ENCODE measurements at places on chromosomes 6 and 20. TPM values are rescaled to one million over a fixed set of nuclear protein-coding genes. Genes with fewer than 3 reads are reported as not detected.

The CAP2 gene
- 3.2 TPM for total RNA-seq

The FAM184A gene
- 0.08 TPM for total RNA-seq

The E2F1 gene
- 1.5 TPM for total RNA-seq

The HLA-DPA1 gene
- total RNA-seq: 9.7 TPM

The ACTL10 gene
- 2.8 TPM for total RNA-seq

The ULBP2 gene
- total RNA-seq: 1.9 TPM

The RAET1L gene
- not detected for total RNA-seq

The RRAGD gene
- 4.9 TPM for total RNA-seq

The TBX18 gene
- 44.2 TPM for total RNA-seq

The GPSM3 gene
- 1.4 TPM for total RNA-seq

The ZSCAN31 gene
- 16.8 TPM for total RNA-seq

The NKAIN2 gene
- not detected for total RNA-seq

The EFCAB8 gene
- total RNA-seq: under 0.01 TPM

The HLA-DQA1 gene
- not detected for total RNA-seq

The CFAP206 gene
- 0.23 TPM for total RNA-seq

The THBD gene
- total RNA-seq: 27.5 TPM

The HLA-DRB1 gene
- not detected for total RNA-seq

The MOXD1 gene
- 81.2 TPM for total RNA-seq

The PRPH2 gene
- total RNA-seq: 2.2 TPM

The STX11 gene
- total RNA-seq: 1.7 TPM

The RCAN2 gene
- total RNA-seq: 1.2 TPM

The HAO1 gene
- not detected for total RNA-seq

The MRAP2 gene
- 6.3 TPM for total RNA-seq

The CAGE1 gene
- 0.08 TPM for total RNA-seq

The GJA10 gene
- total RNA-seq: not detected

The SKIC2 gene
- 48.6 TPM for total RNA-seq

The OPN5 gene
- not detected for total RNA-seq

The MLN gene
- total RNA-seq: not detected
